Coronary artery (tissue), 2 donors: ENCODE measurements at places on chromosomes 4 and X.
A peak's percentile ranks its signal among the peaks of the same experiment; 100 is the strongest.

DNA sequence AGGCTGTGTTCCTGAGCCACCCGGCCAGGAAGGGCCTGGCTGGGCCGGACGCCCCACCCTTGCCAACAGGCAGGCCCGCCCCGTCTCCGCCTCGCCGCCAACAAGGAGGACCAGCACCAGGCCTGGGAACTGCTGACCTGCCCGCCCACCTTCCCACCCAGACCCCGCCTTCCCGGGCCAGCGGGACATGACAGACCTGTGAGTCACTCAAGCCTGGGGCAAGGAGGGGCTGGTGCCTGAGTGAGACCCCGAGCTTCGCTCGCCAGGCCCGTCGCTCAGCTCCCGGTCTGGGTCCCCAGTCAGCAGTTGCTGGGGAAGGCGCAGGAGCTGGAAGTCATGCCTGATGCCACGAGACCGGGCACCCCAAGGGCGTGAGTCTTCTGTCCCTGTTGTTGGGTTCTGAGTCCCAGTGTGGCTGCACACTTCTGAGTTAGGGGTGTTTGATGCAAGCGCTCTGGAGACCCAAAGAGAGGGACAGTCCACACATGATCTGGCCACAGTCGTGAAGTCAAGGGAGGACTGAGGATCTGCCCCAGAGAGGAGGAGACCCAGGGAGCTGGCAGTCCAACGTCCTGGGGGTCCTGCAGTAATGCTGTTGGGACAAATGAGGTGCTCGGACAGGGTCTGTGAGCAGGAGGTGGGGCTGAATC is at the start of gene DNASE1L1:
Gene DNASE1L1 (minus strand): TSS at position 33 of the 650 bp plus-strand sequence. CDS start 3,686 bp downstream, outside the sequence.
- DNase-seq, result peak; percentile 96

GRCh38 chrX:150683536-150684146 is 9.6 kb upstream of the MTMR1 start:
- DNase-seq, result no peak

DNA sequence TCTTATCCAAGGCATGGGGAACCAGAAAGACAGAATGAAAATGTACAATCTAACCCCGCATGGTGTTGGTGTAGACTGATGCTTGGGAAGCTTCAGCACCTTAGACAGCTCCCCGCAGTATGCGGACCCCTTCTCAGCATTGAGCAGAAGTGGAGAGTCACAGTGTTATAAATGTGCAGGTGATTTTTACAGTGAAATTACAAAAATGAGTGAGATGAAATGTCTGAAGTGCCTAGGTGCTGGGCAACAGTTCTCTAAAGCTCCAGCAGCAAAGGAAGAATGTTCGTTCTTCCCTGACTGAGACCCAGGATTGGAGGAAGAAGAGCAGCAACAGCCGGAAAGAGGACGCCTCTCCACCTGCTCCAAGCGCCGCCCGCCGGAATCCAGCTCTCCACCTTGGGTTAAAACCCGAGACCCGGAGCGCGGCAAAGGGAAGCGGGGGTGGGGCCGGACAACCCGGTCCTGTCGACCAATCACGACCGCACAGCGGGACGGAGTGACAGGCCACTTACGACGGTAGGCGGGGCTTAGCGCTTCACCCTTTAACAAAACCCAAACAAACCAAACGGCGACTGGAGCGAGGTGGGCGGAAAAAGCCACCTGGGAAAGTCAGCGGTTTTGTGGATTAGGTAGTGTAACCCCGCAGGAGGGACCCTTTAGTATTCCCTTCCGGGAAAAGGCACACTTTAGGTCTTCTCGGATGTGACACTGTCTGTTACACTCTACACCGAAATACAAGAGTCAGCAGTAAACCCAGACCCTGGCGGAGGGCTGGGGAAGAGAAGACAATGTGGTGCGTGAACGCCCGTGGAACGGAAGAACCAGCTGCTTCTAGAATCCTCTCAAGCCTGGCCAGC is at the start of gene GLRA3:
Gene GLRA3 (minus strand): TSS at position 403 of the 857 bp plus-strand sequence. CDS start 436 bp downstream, outside the sequence.
- DNase-seq, result no peak

DNA sequence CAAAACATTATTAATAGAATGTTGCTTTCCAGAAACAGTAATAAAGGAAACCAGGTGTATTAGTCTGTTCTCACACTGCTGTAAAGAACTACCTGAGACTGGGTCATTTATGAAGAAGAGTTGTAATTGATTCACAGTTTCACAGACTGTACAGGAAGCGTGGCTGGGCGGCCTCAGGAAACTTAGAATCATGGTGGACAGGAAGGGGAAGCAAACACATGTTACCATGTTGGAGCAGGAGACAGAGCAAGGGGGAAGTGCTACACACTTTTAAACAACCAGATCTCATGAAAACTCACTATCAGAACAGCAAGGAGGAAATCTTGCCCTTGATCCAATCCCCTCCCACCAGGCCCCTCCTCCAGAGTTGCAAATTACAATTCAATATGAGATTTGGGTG is 815.8 kb downstream of the TRIML1 start:
- no peak for DNase-seq

DNA sequence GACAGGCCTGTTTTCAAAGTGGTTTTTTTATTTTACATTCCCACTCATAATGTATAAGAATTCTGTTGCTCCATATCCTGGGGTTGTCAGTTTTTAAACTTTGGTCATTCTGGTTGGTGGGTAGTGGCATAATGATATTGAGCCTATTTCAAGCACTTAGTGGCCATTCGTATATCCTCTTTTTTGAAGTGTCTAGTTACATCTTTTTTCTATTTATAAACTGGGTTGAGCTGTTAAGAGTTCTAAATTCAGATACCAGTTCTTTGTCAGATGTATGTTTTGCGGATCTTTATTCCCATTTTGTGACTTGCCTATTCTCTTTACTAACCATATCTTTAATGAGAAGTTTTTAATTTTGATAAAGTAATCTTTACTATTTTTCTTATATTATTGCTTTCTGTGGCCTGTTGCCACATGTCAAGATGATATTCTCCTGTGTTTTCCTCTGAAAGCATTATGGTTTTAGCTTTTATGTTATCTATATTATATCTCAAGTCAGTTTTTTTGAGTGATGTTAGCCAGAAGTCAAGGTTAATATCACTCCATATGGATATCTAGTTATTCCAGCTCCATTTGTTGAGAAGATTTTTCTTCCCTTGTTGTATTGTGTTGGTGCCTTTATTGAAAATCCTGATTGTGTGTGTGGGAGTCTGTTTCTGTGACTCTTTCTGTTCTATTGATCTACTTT is 110.9 kb downstream of the FHIP1A start:
- no peak for DNase-seq

GRCh38 chr4:37780444-37781130 is 45.9 kb upstream of the PGM2 start:
- DNase-seq, result no peak

GRCh38 chr4:174553828-174554227 is 31.5 kb upstream of the HPGD start:
- DNase-seq, result no peak

- DNase-seq, result no peak
These were observed 426 bp upstream of the C4orf51 start for GRCh38 chr4:145679520-145679919.

DNA sequence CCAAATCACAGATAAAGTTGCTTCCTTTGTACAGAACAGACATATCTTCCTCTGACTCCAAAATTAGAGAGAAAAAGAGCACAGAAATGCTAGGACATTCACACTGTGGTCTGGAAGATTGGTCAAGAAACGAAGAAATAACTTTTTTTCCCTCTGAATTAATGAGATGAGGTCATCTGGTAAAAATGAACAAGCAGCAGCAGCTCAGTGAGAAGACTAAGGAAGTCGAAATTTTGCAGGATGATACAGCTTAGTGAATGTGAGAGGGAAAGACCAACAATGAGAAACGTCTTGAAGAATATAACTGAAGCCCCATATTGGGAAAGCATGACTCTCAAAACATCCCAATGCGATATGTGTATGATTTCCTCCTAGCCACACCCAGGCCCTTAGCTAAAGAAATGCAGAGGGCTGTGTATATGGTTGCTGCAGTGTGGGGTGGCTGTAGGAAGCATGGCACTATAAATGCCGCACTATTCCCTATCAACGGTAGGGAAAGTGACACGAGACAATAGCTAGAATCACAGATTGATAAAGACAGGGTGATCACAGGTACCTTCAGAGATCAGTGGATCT is 208.6 kb downstream of the VEGFC start:
- no peak for DNase-seq

DNA sequence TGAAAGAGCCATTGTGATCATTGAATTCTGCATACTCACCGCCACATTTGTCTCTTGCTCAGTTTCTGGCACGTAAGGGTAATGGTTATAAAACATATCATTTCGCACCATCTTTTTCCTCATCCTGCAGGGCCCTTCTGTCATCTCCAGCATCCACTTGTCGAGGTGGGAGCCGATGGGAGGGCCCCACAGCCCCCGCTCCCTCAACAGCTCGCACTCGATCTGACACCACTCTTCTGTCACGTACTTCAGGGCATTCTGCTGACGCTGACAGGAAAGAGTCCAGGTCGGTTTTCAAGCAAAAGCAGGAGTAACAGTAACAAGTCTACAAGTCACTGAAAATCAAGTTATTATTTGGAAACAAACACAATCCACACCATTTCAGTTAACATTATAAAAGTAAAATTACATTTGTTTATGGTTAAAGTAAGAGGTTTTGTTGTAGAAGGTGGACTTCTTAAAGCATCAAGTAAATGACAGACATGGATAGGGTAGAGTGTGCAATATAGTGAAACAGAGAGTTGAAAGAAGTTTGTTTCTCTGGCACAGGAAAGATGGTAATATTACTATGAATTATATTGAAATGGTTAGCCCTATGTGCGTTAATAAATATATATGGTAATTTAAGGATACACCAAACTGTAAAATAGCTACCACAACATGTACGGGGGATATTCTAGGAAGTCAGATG is 150.6 kb downstream of the CDS1 start:
- no peak for DNase-seq

DNA sequence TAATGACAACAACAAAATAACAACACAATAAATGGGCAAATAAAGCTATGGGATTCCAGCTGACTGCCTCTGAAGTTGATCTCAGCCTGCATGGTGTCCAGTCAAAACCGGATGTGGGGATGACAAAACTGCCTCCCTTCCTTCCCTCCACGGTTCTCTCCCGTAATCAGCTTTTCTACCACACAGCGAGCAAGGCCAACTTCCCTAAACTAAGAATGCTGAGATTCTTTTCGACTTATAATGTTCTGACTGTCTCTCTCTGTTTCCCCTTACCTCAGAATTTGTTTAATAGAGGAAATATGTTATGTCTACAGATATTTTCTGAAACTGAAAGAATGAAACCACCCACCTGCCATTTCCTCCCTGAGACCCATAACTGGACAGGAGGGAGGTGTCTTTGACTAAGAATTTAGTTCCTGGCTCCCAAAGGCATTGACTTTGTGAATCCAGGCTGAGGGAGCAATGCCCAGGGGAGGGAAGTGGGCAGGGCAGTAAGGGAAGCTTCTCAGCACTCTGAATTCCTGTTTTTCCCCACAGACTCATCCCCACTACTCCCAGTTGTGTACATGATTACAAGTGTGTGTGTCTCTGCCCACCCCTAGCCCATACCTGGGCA is 1.0 kb upstream of the TLR1 start:
- DNase-seq, result no peak

DNA sequence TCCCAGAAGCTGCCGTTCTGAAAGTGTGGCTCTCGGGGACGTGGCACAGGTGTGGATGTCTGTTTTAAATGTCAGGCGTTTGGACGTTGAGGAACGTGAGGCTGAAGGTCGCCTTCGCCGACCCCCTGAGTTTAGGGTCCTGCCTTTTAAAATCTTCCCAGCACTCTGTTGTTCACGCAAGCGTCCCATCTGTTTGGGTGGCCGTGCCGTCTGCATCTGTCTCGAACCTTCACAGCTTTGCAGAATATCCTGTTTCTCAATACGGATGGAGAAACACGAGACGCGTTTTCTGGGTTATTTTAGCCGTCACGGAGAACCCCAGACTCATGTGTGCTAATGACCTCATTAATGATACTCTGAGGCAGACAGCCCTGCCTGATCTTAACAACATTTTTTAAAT is 31.5 kb downstream of the SHOX start:
- DNase-seq, result no peak

DNA sequence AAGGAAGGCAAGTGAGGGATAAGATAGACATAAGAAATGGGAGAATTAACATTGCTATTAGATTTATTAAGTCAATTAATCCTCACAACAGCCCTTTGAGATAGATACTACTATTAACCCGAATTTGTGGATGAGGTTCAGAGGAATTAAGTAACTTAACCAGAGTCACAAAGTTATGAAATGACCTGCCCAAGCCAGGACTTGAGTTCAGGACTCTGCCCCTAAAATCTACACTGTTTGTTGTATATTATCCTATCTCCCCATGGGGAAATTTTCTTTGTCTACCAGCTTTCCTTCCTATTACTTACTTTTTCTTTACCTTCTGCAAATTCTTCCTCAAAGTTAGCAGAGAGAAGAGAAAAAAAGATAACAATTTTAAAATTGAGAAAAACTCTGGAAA is 33.4 kb upstream of the UBQLN2 start:
- no peak for DNase-seq

- no peak for DNase-seq
These were observed 42.0 kb downstream of the TMEM150C start for GRCh38 chr4:82519776-82520175.

- no peak for DNase-seq
These were observed 132.1 kb upstream of the LDB2 start for GRCh38 chr4:17030543-17030942.

DNA sequence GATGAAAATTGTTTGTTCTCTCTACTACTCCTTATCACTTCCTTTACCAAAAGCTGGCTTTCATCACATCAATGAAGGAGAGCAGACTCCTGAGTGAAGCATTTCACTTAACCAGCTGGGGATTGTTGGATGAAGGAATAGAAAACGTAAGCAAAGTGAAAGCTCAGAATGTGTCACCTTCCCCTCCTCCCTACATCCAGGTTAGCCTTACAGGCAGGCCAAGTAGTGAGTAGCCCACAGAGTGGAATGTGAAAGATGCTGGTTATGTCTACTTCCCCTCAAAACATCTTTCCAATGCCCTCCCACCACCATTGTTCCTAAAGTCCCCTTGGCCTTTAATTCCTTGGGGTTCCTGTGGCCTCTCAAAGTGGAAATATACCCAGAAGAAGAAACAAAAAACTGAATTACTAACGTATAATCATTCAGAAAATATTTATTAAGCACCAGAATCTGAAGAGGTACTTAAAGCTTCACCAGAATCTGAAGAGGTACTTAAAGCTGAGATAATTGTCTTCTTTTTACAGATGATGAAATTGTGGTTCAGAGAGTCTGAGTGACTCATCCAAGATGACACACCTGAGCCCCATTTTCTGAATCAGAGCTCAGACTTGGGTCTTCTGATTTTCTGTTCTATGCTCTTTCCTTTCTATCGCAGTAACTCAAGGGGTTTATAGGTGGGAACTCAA is 6.5 kb downstream of the P2RY4 start:
- no peak for DNase-seq

DNA sequence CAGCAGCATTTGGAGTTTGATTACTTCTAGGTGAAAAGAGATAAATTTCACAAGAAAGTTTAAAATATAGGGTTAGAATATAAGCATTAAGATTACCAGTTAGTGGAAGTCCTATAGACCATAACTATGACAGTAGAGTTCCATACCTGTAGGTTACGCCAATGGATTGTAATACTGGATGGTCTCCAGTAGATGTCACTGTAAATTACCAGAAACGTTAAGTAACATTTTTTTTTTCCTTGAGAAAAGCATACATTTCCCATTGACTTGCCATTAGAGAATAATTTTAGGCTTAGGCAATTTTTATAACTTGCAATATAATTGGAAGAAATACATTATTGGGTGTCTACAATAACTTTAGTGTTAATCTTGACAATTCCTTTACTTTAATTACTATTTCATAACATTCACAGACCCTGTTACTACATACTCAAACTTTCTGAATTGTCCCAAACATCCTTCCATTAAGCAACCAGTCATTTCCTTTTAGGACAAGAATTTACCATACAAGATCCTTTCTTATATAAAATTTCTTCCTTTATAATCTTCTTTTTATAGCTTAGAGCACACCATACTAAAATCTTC is 304.1 kb upstream of the TECRL start:
- DNase-seq, result no peak
